ENCODE measurements at places on chromosomes 5 and 9.

GRCh38 chr9:127311239-127311741, 46.7 kb downstream of the GARNL3 start:
- no peak for DNase-seq

DNA sequence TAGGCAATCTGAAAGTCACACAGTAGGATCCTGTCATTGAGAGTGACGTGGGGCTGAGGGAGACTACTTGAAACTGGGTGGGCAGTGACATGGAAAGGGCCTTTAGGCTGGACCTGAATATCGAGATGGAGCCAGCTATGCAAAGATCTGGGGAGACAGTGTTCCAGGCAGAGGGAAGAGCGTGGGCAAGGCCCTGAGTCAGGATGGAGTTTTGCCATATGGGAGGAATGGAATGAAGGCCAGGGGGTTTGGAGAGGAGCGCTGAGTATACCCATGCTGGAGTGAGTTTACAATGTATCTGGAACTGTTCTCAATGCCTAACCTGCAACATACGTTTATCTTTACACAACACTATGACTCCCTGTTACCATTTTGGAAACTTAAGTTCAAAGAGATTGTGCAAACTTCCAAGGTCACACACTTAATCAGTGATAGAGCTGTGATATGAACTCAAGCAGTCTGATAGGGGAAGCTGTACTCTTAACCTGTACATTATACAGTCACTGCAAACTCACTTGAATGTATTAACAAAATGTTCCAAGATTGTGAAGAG, 33.5 kb downstream of the INSYN2B start:
- DNase-seq = no peak

GRCh38 chr5:130402906-130403305, 498.6 kb downstream of the CHSY3 start:
- no peak for DNase-seq

DNA sequence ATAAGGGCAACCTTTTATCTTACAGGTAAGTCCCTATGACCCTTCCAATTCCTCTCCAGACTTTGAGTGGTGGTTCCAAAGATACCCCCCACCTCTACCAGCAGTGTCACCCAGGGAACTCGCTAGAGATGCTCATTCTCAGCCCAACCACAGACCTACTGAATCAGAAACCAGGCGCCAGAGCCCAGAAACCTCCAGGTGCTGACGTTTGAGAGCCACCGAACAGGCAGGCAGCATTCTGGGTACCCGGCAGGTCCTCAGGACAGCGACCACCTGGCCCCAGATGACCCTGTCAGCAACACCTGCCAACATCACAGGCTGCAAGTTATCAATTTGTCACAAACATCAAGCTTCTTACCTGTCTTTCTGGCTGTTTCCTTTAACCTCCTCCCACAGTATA, 19.5 kb downstream of the RAPGEF1 start:
- no peak for DNase-seq

DNA sequence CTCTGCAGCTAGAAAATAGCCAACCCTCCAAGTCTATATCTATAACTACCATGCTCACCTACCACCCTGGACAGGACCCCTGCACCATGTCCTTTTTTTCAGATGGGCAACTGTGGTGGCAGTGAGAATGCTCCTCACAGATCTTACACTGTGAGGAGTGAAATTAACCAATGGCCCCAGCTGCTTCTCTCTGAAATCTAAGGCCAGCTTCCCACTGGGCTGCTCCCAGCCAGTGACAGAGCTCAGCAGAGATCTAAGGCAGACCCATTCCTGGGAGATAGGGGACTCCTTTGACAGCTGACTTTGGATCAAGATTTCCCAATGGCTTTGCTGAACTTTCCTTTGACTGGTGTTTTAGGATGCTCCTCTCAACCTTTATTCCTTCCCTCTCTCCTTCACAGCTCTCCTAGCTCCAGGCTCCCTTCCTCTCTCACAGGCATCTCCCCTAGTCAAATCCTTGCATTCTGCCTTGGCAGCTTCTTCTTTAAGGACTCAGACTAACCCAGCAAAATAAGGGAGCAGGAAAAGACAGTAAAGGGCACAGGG, 1.6 kb upstream of the ARAP3 start:
- DNase-seq = no peak

GRCh38 chr5:22505891-22506290, 347.3 kb downstream of the CDH12 start:
- no peak for DNase-seq

- DNase-seq = no peak
Measured at GRCh38 chr5:95916687-95917085, 45.0 kb downstream of the ELL2 start.

- DNase-seq = no peak
Measured at GRCh38 chr5:9514968-9515367, 30.9 kb downstream of the SEMA5A start.

GRCh38 chr9:14797435-14797834, 74.9 kb upstream of the CER1 start:
- DNase-seq = no peak

GRCh38 chr5:98433022-98433421, 340.4 kb upstream of the RGMB start:
- no peak for DNase-seq

GRCh38 chr5:142289708-142290576, 34.9 kb downstream of the SPRY4 start:
- no peak for DNase-seq

DNA sequence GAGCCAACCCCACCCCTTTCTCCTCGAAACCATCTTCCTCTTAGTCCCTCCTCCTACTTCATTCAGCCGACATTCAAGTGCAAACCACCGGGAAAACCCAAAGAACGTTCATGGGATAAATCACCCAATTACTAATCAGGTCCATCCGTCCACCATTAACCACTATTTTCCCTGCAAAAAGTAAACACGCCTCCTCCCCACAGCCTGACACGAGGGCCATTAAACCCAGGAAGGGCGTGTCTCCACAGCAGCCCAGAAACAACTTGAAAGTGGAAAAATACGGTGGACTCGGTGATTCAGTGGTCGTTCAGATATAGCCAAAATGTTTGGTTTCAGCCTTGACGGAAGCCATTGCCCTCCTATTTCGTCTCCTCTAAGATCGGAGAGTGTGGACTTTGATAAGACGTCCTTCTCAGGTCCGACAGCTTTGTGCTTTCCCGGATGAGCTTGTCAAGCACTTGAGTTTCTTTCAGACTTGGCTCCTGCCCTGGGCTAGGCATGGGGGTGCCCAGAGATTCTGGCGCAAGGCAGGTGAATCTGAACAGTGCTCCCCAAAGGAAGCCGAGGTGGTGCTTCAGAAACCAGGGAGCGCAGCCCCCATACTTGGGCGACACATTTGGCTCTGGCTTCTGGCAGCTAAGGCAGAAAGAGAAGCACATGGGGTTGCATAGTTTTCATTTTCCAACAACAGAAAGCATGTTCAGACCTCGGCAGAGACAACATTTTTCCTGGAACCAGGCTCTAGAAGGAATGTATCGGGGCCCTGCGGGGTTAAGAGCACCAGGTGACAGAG, 56.6 kb downstream of the SMIM23 start:
- no peak for DNase-seq

- no peak for DNase-seq
Measured at GRCh38 chr5:56950626-56951125, 1.2 kb downstream of the MIER3 start.

DNA sequence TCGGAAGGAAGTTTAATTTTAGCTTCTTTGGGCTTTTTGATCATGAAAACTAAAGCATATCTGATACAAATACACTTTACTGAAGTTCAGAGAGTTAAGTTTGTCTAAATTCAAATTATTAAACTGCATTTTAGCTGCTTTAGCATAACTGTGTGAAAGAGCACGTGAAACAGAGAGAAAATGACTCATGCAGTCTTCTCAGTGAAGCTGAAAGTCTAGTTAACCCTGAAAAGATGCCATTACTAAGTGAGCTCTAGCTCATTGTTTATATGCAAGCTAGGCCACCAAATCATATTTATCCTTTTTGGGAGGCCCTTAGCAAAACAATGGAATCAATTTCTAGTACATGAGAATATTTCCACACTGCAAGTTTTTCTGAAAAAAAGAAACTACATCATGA, 27.6 kb downstream of the TPD52L3 start:
- DNase-seq = no peak

DNA sequence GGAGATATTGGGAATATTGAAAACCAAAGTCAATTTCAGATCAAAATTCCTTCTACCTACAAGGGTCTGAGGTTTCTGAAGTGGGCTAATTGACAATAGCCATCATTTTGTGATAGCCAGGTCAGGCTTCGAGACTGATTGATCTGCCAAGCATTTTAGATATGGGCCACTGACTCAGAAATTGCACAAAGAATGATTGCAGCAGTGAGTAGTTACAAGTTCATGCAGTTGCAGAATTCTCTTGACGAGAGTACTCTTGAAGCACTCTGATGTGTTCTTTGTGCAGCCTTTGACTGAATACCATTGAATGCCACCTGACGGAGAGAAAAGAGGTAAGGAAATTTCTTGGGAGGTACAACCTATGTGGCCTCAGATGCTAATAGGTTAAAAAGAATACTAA, 8.3 kb downstream of the C9orf57 start:
- DNase-seq = no peak

GRCh38 chr9:89621031-89621430, 16.2 kb downstream of the GADD45G start:
- DNase-seq = no peak

DNA sequence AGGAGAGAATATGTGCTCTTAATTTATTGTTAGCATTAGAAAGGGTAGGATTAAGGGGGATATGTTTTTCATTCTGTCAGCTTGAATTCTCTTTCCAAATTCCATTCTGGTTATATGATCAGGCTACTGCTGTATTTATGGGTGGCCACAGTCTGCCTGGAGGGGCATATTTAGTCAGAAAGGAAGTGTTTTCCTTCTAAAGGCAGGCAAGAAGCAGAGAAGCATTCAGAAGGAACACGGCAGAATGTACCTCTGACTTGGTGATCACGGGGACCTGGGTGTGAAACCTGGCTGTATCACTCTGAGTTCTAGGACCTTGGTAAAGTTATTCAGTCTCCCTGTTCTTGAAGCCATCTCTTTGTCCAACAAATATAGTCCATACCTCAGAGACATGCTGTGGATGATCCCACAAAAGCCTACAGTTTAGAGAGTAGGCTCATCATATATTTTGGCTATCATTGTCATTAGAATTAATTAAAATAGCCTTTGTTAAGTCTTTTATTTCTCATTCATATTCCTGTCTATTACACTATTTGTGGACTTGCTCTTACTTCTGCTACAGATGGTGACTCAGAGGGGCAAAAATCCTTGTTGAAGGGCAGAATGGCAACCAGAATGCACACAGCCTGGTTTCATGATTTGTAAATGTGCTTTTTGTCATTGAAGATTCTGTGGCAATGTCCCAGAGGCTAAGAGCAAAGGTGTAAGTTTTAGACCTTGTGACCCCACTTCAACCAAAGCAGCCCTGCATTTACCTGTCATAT, 2.7 kb downstream of the TNC start:
- no peak for DNase-seq

- DNase-seq = no peak
Measured at GRCh38 chr5:142828797-142829535, 58.8 kb downstream of the ARHGAP26 start.

DNA sequence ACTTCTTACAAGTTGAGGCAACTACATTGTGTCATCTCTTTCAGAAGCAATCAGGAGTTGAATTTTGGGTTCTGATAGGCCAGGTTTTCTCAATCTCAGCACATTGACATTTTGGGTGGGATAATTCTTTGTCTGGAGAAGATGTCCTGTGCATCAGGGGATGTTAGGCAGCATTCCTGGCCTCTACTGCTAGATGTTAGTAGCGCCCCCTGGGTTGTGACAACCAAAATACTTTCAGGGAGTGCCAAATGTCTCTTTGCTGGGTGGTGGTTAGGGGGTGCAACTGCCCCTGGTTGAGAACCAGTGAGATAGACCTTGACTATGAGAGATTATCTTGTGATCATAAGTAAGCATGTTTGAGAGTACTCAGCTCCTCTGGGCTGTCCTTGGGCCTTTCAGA, 164.3 kb upstream of the KLF9 start:
- DNase-seq = no peak

DNA sequence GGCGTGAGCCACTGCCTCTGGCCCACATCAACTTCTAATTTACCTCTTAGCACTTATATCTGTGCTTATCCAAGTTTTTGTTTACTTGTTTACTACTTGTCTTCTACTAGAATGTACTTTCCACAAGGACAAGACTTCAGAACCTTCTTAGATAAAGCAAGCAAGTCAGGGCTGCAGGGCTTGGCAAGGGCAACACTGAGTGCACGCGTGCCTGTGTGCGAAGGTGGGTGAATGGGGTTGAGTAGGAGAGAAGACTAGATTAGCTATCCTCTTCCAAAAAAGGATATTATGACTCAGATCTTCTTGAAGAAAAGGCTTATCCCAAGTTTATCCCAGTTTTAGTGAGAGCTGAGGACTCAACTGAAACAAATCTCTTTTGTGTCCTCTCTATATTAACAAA, 19.3 kb downstream of the AK3 start:
- DNase-seq = no peak

DNA sequence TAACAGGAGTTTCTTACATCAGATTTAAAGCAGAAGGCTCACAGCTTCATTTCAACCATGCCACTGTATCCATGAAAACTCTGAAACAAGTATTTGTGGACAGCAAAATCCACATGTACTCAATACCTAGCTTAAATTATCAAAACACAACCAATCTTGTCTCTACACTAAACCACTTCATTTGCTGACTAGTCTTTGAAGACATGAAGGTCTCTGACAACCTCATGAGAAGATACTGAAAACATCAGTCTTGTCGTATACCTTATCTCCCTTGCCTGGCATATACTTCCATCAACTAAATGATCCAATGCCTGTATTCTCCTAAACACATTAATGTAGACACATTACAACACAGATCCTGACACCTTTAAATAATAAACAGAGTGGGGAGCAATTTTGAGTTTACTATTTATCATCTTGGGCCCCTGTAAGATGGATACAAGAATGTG, 2.9 kb downstream of the RPS23 start:
- no peak for DNase-seq

DNA sequence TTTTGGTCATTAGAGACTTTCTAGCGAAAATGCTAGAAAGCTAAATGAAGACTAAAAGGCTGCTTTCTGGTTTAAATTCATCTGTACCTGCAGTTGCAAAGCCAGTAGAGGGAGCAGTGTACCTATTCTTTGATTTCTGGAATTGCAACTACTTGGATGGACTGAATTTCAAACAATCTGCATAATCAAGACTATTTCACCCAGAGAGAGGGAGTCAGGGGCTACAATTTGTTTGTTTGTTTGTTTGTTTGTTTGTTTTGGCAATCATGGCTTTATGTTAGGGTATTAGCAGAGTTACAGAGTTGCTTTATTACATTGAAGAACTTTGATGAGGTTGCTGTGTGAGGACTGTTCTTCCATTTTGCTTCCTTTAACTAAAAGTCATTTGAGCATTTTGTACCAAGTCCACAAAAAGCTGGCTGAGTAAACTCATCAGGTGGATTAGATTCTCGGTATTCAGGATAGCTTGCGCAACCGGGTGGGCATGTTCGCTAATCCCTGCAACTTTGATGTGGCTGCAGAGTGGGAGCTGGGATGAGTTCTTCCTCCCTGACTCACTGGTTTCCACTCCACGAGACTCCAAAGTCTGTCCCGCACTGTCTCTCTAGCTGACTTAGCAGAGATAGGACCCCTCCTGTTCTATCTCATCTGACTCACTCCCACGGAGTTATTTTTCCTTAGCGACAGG, 80.0 kb upstream of the TUT7 start:
- DNase-seq = peak; percentile 3

All from NCI-H146 (cell line).